ACHN (cell line): ENCODE measurements at places on chromosomes 5 and 9.

DNA sequence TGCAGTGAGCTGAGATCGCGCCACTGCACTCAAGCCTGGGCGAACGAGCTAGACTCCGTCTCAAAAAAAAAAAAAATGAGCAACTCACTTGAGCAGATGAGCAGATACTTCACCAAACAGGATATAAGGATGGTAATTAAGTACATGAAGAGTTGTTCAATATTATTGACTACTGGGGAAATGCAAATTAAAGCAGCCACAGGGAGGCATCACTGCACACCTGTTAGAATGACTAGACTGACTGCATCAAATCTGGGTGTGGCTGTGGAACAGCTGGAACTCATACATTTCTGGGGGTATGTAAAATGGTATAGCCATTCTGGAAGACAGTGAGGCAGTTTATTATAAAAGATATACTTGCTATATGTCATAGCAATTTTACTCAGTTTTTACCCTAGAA is 93.0 kb downstream of the WNK2 start:
- DNase-seq, result no peak

- DNase-seq, result no peak
Observed at GRCh38 chr5:147567917-147568598, 58.2 kb upstream of the DPYSL3 start.

DNA sequence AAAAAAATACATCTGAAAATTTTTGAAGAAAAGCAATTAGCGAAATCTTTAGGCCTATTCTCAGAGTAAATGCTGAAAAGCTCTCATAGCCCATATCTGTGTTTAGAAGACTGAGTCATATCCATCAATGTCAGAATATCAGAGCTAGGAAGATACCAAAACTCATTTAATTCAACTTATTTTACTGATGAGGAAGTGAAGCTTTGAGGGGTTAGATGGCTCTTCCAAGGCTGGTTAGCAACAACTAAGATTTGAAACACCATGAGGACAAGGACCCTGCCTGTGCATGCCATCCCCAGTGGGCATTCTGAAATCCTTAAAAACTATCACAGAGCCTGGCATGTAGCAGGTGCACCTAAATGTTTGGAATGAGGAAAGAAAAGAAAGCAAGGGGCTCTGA is 2.5 kb downstream of the FREM1 start:
- no peak for DNase-seq

GRCh38 chr5:18465833-18466681 is 831.8 kb downstream of the TAF11L14 start:
- peak; percentile 61 for DNase-seq

GRCh38 chr9:91841591-91841990 is 108.4 kb downstream of the ROR2 start:
- DNase-seq, result no peak

DNA sequence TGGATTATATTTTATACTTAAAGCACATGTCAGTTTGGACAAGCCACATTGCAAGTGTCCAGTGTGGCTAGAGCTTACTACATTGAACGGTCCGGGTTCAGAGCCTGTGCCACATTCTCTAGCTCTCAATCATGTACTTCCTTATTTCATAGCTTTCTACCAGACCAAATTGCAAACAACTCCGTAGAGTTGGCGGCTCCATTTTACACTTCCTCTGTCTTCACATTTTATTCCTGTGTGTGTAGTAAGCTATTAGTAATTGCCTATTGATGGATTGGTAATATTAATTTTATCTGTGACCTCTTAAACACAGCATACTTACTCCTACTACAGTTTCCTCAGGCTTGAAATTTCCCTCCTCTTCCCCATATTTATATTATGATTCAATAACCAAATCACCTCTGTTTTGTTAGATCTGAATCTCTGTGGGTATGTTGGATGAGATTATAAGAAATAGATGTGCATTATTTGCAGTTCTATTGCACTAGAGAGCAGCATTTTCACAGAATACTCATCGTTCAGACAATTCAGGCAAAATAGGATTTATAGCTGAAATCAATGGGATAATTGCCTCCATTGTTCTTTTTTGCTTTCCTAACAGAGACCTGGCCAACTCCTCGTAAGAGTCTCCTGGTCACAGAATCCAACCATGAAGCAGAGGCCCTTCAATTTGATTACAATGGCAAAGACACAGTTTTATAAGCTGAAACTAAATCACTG is 29.0 kb upstream of the C9orf72 start:
- DNase-seq, result no peak

- no peak for DNase-seq
Observed at GRCh38 chr9:135329571-135330306, 149.8 kb upstream of the PPP1R26 start.

GRCh38 chr9:34662526-34663302 is at the start of gene CCL27:
TSS of gene CCL27 (minus strand) at chr9:34662657. CDS start at chr9:34662633, 24 bp downstream.
- DNase-seq, result no peak

GRCh38 chr9:119968836-119969707 is 599.8 kb upstream of the BRINP1 start:
- peak; percentile 62 for DNase-seq

DNA sequence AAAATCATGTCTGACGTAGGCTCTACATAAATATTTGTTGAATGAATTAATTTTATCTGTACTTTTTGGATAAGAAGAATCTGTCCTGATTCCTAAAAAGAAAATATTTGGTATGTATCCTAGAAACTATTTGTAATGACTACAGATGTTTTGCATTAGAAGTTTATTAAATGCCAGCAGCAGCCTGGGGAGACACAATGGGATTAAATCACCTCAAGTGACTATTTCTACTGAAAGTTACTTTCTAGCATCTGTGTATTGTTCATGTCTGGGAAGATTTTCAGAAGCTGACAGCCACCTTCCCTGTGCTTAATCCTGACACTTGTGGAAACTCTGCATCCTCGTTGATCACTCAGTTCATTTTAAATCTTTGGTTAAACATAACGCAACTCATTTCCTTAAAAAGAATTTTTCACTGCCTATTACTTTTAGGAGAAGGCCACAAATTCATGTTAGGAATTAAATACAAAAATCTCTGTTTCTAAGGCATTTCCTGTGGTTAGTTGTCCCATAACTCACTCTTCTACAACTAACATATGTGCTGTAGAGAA is 209.3 kb upstream of the PPP1R2B start:
- DNase-seq, result no peak

DNA sequence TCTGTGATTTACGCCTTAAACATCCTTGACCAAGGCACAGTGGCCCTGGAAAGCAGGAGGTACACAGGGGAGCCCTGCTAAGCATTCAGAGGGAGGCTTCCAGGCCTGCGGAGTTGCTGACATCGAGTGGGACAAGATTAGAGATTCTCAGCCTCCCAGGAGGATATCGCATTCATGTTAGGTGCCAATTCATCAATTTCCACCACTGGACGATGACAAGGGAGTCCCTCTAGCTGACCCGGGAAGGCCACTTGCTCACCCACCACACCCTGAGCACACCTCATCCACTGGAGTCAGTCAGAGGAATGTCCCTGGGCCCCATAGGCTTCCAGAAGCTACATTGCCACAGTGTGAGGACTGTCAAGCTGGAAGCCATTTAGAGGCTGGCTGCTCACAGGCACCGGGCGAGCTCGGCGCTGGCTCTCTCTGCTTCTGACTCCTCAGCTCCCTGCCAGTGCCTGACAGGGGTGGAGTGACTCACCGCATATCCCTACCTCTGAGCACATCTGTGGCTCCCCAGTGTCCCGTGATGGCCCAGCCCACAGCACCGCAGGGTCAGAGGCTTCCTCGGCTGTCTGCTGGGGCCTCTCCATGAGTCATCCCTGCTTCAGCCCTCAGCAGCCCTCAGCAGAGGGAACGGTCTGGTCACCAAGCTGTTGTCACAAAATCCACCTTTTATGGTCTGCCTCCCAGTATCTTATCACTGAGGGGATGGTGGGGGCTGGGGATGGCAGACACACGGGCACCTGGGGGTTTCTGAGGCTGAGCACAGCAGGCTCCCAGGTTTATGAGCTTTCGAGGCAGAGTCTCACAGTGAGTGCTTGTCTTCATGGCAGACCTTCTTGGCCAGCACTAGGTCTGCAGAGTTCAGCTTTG is 117.5 kb downstream of the ZNF608 start:
- peak; percentile 94 for DNase-seq

GRCh38 chr5:119435436-119436132 is 16.7 kb upstream of the HSD17B4 start:
- peak; percentile 61 for DNase-seq

DNA sequence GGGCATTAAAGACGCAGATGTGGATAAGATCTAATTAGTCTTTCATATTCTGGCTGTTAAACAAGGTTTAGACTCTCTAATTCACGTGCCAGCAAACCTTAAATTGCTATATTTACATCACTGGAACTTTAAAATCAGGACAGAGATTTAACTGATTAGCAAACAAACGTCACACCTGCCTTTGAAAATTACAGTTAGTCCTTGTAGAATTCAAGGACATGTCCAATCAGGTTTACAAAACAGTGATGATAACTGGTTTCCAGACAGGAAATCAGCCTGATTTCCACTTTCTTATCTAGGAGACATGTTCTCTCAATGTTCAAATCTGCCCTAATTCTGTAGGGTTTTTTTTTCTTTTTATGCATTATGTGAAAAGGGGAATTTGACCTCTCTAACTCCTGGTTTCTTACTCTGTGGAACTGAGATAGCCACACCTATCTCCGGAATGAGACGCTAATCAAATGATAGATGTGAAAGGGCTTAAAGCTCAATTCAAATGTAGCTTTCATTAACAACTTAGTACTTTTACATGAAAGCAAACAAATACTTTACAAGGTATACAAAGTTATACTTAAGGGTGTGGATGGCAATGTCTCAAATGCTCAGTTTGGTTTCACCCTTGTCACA is 26.5 kb downstream of the SPINK5 start:
- DNase-seq, result no peak

GRCh38 chr5:133713751-133714150 is 101.4 kb upstream of the FSTL4 start:
- DNase-seq, result no peak

- no peak for DNase-seq
Observed at GRCh38 chr5:127961006-127961762, 122.4 kb upstream of the SLC12A2 start.

GRCh38 chr5:176144508-176144907 is 93.7 kb upstream of the SIMC1 start:
- no peak for DNase-seq

- no peak for DNase-seq
Observed at GRCh38 chr9:129068990-129069861, 11.7 kb upstream of the DOLPP1 start.

DNA sequence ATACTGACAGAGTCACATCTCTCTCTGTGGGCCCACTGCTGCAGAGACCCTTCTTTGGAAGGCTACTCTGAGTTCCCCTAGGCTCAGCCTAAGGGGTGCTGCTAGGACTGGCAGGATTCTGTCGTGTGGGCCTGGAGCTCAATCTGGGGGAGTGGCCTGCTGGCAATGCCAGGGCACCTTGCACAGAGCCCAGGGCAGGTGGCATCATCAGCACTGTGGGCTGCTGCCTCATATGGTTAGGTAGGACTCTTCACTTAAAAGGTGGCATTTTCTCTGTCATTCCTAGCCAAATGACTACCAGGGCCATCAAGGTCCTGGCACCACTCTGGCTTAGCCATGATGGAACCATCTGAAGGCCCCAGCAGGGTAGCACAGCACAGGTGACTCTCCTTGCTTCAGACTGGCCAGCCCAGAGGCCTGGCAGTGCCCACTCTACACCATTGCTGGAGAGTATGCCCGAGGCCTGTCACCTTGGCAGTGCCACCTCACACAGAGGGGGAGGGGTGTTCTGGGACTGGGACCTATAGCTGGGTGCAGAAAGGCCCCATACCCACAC is 21.9 kb downstream of the PITX1 start:
- DNase-seq, result no peak

DNA sequence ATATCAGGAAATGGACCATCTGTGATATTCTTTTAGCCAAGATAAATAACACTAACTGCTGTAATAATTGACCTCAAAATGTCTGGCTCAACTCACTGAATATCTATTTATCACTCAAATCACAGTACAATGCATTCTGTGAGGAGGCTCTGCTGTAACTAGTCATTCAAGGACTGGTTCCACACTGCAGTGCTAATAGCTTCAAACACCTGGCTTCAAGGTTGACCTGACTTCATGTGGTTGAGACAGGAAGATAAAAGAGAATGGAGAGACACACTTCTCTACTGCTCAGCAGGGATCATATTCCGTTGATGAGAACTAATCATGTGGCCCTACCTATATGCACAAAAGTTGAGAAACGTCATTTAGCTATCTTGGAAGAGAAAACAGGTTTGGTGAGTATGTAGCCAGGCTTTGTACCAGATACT is 3.4 kb upstream of the RHOBTB3 start:
- DNase-seq, result no peak

GRCh38 chr5:144429405-144429804 is 258.7 kb downstream of the KCTD16 start:
- DNase-seq, result no peak

DNA sequence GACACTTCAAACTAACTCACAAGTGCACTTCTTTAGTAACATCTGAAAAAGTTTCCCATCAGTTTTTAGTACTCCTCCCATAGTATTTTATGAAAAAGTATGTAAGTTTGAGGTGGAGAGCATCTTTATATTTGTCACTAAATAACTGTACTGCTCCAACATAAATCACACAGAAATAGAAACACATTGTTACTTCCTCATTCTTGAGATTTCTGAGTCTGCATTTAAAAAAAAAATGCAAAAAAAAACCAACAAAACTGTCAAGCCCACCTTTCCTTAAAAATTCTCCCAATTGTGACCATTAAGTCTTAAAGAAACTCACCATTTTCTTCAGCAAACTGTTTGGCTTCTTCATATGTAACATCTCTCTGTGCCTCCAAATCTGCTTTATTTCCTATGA is 18.7 kb downstream of the RAB14 start:
- peak; percentile 31 for DNase-seq

GRCh38 chr5:76404223-76405211 is 1.4 kb downstream of the IQGAP2 start:
- no peak for DNase-seq

DNA sequence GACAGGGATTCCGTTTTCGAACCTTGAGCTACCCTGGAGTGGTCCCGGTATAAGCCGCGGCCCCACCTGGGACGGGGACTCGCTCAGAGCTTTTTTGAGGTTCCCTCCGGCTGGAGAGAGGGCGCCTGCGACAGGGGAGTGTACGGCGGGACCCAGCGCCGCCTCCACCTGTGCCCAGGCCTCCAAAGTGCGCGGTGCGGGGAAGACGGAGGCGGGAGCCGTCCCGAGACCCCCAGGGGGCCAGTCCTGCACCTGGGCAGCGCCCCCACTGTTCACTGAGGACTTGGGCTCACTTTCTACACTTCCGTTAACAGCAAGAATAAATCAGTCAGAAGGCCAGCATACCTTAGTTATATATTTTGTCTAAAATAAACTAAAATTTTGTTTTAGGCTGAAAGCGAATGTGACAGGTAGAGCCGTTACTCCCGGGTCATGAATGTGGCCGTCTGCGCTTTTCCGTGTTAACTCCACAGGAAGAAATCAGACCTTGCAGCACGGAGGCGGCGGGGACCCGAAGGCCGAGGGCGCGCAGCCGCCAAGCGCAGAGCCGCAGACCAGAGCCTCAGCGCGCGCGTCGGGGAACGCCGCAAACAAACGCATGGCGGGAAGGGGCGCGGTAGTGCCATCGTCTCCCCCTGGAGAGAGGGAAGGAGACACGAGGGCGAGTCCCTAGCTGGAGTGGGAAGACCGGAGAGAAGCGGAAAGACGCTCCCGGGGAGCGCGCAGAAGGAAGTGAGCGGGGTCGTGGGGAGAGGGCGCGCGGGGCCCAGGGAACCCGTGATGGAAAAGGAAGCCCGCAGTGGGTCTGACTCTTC is 14.1 kb downstream of the TRIM7 start:
- DNase-seq, result peak; percentile 42
